Stimulated activated CD4-positive, alpha-beta T cell treated with anti-CD3 and anti-CD28 coated beads, Interleukin-15, amount 100 ng/mL, for 48 hours (primary cell): ENCODE measurements at places on chromosomes 1 and 21.
A peak's percentile ranks its signal among the peaks of the same experiment; 100 is the strongest.

- no peak for DNase-seq
Observed at GRCh38 chr1:21005466-21006239, 171.0 kb downstream of the EIF4G3 start.

DNA sequence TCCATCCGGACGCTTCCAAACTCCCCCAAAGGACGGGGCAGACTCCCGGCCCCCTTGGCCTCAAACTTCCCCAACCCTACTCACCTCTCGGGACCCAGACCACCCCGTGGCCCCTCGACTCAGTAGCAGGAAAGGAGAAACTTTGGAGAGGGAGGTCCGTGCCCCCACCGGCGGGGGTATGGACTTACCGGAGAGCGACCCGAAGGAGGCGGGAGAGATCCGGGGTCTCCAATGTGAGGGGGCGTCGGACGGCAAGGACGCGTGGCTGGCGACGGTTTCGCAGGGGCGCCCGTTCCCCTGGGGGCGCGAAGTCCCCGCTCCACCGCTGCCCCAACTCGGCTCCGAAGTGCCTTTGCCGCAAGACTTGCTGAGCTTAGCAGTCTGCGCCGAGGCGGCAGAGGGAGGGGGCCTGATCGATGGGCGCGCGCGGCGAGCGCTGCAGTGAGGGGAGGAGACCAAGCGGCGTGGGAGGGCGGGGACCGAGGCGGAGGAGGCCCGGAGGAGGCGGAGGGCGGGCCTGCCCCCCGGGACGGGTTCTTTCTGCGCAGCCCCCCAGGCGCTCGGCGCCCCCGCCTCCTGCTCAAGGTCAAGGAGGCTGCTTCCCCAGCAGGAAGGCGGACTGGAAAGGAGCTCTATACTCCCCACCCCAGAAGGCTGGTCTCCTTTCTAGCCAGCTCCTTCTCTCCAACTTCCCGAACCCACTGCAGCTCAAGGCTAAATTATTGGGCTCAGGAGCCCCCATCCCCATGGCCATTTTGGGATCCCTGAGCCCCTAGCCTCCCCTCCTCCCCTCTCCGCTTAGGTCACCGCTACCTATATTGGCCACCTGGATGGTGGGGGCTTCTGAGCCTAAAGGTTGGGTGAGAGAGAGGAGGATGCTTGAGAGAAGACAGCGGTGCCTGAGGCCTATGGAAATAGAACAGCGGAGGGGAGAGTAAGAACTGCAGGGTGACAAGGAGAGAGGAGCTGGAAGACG lies at the start of gene SYT2:
Gene SYT2 (minus strand): TSS at position 385 of the 976 bp plus-strand sequence. CDS start 104,682 bp downstream, outside the sequence.
- no peak for DNase-seq

DNA sequence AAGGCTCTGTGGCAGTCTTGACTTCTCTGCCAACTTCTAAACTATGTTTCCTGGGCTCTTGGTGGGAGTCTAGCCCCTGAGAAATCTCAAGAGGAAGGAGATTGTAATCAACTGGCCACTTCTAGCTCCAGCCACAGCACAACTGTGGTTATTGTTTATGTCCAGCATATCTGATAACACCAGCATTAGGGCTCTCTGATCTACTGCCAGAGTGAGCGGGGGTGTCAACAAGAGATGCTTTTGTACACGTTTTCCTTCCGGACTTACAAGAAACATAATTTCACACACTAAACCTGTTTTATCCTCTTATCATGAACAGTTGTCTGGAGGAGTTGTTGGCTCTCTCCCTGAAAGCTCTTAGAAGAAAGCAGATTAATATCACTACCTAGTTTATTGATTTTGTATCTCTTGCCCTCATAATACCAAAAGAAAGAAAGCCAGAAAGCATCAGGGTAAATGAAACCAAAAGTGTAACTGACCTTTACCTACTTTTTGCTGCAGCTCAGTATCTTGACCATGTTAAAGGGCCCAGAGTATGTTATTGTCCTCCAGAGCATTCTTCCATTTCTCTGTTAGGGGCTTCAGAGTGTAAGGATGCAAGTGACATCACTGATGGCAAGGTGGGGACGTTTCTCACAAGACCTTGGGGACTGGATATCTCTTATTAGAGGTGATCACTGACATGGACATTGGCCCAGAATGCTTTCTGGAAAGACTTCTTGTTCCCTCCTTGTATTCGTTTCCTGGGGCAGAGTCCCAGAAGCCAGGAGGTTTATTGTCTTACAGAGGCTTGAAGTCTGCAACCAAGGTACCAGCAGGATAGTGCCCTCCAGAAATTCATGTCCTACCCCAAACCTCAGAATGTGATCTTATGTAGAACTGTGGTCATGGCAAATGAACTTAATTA lies 9.6 kb upstream of the SH2D1B start:
- no peak for DNase-seq

DNA sequence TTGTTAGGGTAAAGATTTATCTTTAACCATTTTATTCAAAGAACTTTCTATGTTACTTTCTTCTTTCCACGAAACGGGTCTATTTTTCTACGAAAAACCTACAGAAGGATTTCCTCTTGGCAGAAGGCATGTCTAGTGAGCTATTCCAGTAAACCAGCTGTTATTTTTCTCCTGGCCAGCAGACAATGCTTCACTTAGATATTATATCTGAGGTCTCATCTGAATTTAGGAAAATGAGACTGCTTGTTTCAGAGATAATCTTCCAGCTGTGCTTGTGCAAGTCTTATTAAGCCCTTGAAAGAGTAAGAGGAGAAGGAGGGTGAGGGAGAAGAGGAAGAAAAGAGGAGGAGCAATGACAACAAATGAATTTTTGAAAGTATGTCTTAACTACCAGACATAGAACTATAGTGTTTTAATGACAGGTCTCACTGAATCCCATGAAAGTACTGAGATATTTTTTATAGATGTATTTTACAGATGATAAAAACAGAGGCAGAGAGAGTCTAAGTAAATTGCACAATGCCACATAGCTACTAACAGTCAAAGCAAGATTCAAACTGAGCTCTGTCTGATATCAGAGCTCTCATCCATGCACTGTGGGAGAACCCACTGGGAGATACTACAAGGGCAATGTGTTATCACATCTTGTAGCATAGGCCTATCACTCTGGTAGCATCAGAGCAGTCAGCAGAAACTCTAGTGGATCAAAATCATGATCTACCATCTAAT lies 54.6 kb upstream of the SAMSN1 start:
- no peak for DNase-seq

DNA sequence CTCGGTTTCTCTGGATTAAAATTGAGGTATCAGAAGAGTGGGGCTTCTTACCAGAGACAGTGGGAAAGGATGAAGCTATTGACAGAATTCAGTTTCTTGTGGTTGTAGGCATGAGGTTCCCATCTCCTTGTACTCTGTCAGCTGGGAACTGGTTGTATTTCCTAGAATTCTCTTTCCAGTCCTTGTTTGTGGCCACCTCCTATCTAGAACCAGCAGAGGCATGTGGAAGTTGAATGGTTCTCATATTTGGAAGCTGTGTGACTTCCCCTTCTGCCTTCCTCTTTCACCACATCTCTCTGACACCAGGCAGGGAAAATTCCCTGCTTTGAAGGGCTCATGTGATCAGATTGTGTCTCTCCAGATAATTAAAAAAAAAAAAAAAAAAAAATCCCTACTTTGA lies 457.7 kb upstream of the ADAMTS5 start:
- DNase-seq = no peak

- DNase-seq = peak; percentile 49
Observed at GRCh38 chr1:225896937-225897549, 8.1 kb upstream of the LEFTY1 start.

- no peak for DNase-seq
Observed at GRCh38 chr1:221394011-221394544, 347.8 kb downstream of the DUSP10 start.

- no peak for DNase-seq
Observed at GRCh38 chr1:186076006-186076405, 299.0 kb downstream of the TPR start.

- DNase-seq = no peak
Observed at GRCh38 chr1:17700945-17701810, 54.0 kb upstream of the ACTL8 start.

DNA sequence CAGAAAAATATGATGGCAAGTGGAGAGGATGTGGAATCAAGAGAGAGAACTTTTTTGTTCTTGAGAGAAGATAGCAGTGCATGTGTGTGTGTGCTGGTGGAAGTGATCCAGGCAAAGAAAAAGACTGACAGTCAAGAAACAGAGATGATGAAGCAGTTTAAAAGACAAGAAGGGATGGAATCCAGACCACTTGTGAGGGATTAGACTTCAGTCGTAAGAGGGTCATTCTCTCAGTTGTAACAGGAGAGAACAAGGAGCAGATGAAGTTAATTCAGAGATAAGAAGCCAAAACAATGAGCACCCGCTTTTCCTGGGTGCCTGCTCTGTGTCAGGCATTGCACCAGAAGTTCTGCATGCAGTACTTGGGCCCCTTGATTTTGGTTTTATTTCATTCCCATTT lies 76.6 kb downstream of the RNF220 start:
- DNase-seq = no peak

- DNase-seq = no peak
Observed at GRCh38 chr1:10132852-10133251, 77.5 kb upstream of the KIF1B start.

- DNase-seq = no peak
Observed at GRCh38 chr1:71621785-71622184, 541.0 kb upstream of the ZRANB2 start.

- no peak for DNase-seq
Observed at GRCh38 chr1:85681087-85681486, 27.1 kb downstream of the ZNHIT6 start.

- DNase-seq = no peak
Observed at GRCh38 chr1:202086579-202087350, 36.0 kb upstream of the GPR37L1 start.

GRCh38 chr1:23354245-23354644 lies 10.2 kb upstream of the HNRNPR start:
- no peak for DNase-seq

GRCh38 chr1:172499636-172500141 lies 33.3 kb upstream of the SUCO start:
- DNase-seq = peak; percentile 0

GRCh38 chr1:98078596-98078995 lies 157.8 kb upstream of the DPYD start:
- DNase-seq = no peak

DNA sequence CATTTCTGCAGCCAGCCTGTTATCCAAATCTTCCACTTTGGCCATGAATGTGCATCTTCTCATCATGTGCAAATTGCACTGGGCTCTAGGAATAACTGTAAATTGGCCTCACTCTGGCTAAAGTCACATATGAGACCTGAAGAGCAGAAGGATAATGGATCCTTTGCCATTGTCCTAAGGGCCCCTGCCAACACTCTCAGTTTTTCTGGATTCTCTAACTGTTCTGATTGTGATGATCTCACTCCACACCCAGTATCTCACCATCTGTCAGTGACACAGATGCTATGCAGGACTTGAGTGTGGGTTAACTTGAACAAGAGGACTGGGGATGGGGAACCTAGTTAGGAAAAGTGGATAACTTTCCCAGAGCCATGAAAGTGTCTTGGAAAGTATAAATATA lies 8.5 kb upstream of the FYB2 start:
- no peak for DNase-seq

DNA sequence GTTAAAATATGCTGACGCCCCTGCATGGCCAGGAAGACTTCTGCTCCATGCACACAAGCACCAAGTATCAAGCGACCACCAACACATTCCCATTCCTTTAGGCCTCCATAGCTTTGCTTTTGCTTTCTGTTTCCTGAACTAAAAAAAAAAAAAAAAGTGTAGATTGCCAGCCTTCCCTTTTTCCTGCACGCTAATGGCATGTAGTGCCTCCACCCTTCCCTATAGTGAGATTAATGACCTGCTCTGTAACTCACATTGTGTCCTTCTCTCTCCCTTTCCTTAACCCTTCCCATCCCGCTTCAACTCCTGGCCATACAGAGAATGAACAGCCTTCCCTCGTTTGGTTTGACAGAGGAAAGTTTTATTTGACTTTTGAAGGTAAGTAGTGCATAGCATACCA lies 57.1 kb upstream of the DYNLT5 start:
- DNase-seq = no peak

- no peak for DNase-seq
Observed at GRCh38 chr1:11482198-11482597, 3.2 kb downstream of the DISP3 start.

DNA sequence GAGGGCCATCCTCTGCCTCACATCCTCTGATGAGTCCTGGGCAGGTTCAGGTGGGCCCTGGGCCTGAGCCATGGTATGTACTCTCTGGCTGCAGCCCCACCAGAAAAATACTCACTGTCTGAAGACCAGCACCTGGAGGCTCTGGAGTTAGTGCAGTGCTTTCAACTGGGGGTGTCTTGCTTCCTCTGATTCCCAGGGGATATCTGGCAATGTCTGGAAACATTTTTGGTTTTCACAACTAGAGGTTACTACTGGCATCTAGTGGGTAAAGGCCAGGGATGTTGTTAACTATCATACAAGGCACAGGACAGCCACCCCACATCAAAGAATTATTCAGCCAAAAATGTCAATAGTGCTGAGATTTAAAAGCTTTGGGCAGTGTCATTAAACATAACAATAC lies 152.7 kb downstream of the HIVEP3 start:
- no peak for DNase-seq

DNA sequence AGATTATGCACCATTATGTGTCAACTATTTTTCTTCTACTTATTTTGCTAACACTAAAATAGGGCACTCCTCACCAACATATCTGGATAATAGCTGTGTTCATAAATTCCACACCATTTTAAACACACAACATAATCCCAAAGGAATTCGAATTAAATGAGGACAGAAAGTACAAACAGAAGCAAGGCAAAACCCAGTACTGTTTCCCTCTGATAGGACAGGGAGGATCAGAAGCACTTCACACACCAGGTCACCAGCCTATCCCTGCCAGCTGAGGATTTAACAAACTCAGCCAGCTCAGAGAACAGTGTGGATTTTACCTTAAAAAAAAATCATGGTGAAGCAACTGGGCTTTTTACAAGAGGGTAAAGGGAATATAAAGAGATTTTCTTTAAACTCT lies 20.0 kb downstream of the CRYZ start:
- DNase-seq = no peak

- DNase-seq = no peak
Observed at GRCh38 chr1:64664299-64664698, 80.6 kb upstream of the RAVER2 start.

- no peak for DNase-seq
Observed at GRCh38 chr1:104028416-104029035, 278.8 kb downstream of the AMY1C start.

DNA sequence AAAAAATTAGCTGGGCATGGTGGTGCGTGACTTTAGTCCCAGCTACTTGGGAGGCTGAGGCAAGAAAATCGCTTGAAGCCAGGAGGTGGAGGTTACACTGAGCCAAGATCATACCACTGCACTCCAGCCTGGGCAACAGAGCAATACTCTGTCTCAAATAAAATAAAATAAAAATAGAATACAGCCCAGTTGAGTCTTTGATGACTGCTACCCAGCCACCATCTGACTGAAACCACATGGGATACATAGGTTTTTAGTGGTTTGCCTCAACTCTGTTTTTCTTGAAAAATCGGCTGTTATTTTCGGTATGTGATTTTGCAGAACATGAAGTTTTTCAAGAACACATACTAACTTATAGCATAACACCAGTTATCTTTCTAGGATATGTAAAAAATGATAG lies 46.5 kb downstream of the EPRS1 start:
- no peak for DNase-seq

GRCh38 chr1:31755197-31755611 lies 8.9 kb downstream of the ADGRB2 start:
- no peak for DNase-seq
